ENCODE measurements at places on chromosomes 11 and 22.

GRCh38 chr11:75090671-75091177, 6.0 kb downstream of the OR2AT4 start:
- DNase-seq: no peak

DNA sequence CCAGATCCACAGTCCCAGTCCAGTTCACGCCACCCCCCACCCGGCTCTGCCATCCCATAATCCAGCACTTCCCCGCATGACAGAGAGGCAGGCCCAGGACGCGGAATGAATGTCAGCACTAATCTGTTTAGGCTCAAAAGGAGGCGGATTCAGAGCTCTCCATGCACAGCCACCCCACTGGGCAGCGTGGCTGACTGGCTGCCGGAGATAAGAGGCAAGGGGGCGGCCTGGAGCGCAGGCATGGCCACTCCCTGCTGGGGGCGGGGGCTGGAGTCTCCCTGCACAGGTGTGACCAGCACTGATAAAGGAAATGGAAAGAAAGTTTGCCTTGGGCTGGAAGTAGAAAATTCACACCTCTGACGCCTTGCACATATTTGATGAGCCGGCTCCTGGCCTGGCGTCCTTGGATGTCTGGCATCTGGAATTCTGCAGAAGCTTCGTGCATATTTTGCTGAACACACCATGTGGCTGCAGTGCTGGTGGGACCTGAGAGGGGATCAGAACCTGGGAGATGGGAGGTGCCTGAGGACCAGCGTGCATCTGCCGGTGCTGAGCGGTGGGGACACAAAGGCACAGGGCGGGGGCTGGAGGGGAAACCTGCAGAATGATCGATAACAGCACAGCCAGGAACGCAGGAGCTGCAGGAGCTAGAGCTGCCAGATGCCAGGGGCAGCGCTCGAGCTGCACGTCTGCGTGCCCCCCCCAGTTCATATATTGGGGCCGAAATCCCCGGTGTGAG, 344.4 kb downstream of the CTTN start:
- no peak for DNase-seq

DNA sequence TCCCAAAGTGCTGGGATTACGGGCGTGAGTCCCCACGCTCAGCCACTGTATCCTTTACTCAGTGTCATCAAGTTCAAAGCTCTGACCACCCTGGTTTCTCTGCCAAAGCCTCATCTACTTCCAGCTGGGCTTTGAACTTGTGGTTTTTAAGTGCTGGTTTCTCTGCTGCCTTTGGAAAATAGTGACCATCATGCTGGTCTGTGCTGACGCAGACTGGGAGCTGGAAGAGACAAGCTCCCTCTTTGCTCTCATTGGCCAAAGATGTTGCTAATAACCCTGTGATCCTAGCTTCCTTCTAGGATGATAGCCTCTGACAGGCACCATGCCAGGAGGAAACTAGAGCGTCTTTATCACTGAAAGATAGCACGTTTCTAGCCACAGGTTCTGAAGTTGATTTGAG, 62.4 kb downstream of the ALX4 start:
- no peak for DNase-seq

GRCh38 chr11:86815726-86816125, 15.4 kb downstream of the PRSS23 start:
- DNase-seq: no peak

GRCh38 chr11:16603890-16604793, 134.3 kb upstream of the C11orf58 start:
- DNase-seq: no peak

- DNase-seq: no peak
Measured at GRCh38 chr11:75087319-75088305, 9.1 kb downstream of the OR2AT4 start.

- no peak for DNase-seq
Measured at GRCh38 chr11:125132596-125132995, 21.2 kb upstream of the TMEM218 start.

GRCh38 chr22:39244496-39245129, at the start of gene PDGFB:
PDGFB (minus strand) TSS chr22:39244982; CDS start chr22:39243963, 1,019 bp downstream.
- DNase-seq: no peak

Data from stimulated activated CD4-positive, alpha-beta T cell treated with anti-CD3 and anti-CD28 coated beads, Interleukin-15, amount 100 ng/mL, for 1 hour (primary cell).